ENCODE measurements at places on chromosomes 11 and 22.

- no peak for DNase-seq
Observed at GRCh38 chr22:46297151-46297812, 612 bp downstream of the GTSE1 start.

- DNase-seq, result no peak
Observed at GRCh38 chr11:6142936-6143335, 27.2 kb downstream of the OR52B2 start.

- no peak for DNase-seq
Observed at GRCh38 chr11:114607753-114608459, 12.3 kb upstream of the NXPE4 start.

DNA sequence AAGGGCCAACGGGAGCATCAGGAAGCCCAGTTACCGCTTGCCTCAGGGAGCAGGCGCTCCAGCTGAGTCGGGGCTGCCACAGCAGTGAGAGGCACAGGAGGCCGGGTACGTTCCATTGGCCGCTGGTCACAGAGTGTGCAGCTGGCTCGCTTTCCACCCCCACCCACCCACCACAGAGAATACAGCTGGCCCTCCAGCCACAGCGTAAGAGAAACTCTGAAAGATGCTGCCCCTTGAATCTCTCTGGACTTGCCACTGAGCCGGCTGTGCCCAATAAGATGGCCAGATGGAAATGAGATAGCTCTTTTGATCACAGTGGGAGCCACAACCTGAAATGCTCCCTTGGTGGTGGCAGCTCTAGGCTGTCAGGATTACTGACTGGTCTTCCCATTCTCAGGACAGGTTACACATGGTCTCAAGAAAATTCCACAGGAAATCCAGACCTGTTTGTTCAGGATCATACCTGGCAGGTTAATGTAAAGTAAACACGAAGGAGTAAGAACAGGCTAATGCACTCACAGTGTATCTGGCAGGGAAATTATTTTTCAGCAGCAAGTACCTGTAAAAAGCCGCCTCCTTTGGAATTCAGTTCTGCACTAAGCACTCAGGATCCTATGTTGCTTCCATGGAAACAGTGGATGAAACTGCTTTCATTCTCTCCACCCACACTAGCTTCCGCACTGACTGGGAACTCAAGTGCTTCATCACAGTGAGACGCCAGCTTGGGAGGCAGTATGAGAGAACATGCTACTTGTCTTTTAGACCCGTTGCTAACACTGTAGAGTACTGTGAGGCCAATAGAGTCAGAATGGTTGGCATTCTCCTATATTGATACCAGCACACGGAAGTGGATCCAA is 16.5 kb downstream of the SIAE start:
- no peak for DNase-seq

DNA sequence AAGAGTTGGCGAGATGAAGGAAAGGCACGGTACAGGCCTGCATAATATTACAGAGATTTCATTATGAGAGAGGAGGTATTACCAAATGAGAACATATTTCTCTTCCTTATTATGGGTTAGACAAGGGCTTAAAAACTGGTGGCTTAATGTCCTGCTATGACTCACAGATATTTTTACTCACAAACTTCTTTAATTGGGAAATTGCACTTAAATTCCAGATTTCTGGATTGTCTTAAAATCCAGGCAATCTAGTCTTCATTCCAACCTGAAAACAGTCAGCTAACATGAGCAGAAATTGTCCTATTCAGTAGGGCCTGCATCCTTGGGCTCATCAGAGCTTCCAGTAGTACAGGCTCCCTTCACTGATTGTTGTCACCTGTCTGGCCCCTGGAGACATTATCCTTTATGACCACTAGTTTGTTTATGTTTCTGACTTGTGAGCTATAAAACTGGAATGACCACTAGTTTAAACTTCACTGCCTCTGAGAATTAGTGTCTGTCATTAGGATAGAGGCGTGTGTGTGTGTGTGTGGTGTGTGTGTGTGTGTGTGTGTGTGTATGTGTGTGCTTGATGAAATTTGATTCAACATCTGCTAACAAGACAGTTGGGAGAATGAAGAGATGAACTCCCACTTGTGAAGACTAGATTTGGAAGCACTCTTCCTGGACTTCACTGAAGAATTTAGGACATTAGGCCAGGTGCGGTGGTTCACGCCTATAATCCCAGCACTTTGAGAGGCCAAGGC is 25.1 kb downstream of the DBX1 start:
- no peak for DNase-seq

DNA sequence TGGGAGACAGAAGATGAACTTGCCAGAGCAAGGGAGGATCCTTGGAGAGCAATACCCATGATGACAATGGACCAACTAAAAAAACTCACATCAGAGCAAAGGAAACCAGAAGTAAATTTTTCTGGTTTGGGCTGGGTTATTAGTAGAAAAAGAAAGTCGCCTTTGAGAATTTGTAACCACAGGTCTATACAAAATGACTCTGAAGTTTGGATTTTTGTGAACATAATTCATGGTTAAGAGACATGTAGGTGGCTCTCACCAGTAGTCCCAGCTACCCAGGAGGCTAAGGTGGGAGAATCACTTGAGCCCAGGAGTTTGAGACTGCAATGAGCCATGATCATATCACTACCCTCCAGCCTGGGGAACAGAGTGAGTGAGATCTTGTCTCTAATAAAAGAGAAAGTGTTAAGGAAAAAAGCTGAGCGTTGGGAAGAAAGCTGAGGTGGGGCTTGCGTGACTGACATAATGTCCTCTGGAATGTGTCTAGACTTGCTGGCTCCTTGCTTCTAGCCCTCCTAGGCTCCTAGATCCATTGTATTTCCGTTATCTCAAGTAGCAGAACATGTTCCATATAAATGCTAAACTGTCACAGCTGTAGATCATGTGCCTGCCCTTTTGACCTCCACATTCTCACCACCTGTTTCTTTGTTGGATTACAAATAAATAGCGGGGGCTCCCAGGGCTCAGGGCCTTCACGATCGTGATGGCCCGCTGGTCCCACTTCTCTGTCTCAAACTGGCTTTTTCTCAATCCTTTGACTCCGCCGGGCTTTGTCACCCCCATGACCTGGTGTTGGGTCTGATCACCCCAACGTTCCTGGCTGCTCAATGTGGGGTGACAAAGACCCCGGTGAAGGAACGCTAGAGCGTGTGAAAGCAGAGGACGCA is 56.2 kb upstream of the SC5D start:
- DNase-seq, result no peak

- no peak for DNase-seq
Observed at GRCh38 chr11:37280200-37280599, 682.2 kb upstream of the RAG2 start.

DNA sequence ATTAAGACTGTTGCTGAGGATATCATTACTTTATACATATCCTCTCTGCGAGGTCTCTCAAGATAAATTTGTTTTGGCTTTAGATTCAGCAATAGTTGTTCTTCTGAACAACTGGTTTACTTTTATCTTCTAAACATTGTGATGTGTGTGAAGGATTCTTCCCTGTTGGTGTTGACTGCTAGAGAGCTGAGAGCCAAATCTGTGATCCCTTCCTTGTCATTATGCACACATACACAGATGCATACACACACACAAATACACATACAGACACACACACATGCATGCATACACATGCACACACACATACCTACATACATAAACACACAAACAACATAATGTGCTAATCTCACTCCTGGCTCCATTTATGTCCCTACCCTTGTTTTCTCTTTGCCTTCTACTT is 137.0 kb downstream of the SNX19 start:
- no peak for DNase-seq

GRCh38 chr22:38171927-38172831 is 9.5 kb downstream of the PLA2G6 start:
- no peak for DNase-seq

DNA sequence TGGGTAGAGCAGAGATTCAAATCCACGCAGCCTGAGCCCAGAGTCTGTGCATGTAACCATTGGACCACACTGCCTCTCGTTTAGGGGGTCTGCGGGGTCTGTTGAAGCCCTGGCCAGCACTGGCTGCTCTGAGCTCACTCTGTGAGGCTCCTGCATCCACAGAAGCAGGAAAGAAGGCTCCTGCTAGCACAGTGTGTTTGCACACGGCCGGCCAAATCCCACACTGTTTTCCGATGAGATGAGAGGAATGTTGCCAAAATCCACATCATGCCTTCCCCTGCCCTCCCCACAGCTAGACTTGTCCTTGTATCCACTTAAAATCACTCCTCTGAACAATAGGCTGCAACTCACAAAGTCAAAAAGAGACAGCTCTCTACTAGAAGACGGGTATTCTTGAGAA is 10.6 kb upstream of the SLC22A12 start:
- DNase-seq, result no peak

DNA sequence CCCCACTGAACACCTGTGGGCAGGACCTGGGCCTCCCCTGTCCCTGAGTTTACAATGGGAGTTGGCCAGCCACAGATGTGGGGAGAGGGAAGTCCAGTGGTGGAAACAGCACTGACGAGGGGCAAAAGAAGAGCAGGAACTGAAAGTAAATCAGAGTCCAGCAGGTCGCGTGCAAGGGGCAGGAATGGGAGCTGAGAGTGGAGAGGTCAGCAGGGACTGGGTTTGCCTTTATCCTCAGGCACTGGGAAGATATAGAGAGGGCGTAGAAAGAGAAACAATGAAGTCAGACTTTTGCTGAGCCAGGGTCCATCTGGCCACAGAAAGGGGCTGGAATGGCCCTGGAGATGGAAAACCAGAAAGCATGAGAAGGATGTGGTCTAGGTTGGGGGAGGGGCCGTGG is 8.5 kb downstream of the P2RY6 start:
- DNase-seq, result no peak

DNA sequence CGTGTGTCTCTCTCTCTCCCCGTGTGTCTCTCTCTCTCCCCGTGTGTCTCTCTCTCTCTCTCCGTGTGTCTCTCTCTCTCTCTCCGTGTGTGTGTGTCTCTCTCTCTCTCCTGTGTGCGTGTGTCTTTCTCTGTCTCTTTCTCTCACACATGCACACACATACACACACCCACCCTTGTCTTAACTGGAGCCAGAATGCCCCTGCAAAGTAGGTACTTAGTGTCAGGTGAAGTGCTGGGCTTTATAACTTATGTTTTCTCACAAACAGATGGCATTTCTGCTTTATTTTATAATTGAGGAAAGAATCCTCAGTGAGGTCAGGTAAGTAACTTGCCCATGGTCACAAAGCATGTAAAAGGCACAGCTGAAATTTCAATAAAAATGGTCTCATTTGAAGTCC is 106.0 kb downstream of the CSNK2A3 start:
- no peak for DNase-seq

- DNase-seq, result no peak
Observed at GRCh38 chr11:128868841-128869671, 2.0 kb upstream of the KCNJ1 start.

DNA sequence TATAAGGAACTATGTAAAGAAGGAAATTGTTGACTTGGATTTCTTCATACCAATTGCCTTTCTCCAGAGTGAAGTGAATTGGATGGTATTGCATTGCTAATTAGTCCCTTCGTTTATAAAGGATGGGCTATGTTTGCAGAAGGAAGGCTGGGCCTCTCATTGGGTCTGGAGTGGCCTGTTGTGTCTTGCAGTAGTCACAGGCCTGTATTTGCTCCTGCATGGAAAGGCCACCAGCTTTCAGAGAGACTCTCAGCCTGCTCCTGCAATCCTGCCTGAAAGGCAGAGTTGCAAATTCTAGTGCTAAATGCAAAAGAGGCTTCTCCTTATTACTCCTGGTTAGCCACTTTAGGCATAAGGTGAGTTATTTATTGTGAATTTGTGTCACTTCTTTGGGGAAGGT is 103.8 kb downstream of the EXT2 start:
- DNase-seq, result no peak

GRCh38 chr11:92870196-92870832 is 99.1 kb upstream of the MTNR1B start:
- DNase-seq, result no peak

DNA sequence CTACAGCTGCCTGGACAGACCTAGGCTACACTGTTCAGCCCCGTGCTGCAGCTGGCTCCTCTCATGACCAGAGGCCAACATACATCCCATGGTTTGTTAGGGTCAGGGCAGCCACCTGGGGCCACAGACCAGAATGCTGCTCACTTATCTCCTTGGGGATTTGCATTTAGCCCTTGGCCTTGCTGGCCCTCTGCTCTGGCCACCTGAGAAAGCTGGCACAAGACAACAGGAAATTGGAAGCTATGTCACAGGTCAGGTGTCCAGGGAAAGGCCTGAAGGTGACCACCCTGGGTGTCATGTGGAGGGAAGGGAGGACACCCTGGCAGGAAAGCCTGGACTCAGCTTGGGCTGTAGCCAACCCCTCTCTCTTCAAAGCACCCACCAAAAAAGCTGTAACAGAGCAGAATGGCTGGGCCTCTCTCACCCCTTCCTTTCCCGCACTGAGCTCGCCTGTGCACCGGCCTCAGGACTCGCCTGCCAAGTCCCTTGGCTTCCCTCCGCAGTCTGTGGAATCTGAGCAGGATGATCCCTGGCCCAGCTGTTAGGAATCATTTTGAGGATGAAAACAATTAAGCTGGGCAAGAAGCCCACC is 86.3 kb downstream of the SNX19 start:
- DNase-seq, result no peak

- DNase-seq, result no peak
Observed at GRCh38 chr11:18285841-18286240, 19.8 kb downstream of the SAA1 start.

GRCh38 chr22:36486619-36487384 is 5.4 kb upstream of the TXN2 start:
- DNase-seq, result no peak

DNA sequence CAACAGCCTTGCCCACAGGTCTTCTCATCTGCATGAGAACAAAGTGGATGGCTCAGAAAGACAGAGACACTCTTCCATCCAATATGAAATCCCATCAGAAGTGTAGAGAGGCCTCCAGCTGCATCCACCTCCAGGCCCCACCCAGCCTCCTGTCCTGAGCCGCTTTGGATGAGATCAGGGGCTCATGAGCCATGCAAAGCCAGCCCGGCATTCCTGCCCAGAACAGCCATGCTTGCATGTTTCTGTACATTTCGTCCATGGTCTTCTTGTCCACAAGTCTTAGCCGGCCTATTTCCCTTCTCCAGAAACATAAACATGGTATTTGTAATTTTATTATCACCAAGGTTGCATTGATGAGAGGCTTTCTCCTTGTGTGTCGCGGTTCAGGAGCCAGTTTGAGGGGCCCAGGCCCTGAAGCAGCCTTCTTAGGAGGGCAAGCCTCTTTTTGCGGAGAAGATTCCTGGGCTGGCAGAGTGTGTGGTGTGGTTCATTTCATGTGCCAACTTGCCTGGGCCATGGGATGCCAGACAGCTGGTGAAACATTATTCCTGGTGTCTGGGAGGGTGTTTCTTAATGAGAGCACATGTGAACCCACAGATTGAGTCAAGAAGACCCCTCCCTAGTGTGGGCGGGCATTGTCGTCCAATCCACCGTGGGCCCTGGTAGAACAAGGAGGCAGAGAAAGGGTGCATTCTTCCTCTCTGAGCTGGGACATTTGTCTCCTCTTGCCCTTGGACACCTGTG is 928.9 kb downstream of the TBC1D22A start:
- DNase-seq, result no peak
